ENCODE measurements at places on chromosomes 2 and 18.

DNA sequence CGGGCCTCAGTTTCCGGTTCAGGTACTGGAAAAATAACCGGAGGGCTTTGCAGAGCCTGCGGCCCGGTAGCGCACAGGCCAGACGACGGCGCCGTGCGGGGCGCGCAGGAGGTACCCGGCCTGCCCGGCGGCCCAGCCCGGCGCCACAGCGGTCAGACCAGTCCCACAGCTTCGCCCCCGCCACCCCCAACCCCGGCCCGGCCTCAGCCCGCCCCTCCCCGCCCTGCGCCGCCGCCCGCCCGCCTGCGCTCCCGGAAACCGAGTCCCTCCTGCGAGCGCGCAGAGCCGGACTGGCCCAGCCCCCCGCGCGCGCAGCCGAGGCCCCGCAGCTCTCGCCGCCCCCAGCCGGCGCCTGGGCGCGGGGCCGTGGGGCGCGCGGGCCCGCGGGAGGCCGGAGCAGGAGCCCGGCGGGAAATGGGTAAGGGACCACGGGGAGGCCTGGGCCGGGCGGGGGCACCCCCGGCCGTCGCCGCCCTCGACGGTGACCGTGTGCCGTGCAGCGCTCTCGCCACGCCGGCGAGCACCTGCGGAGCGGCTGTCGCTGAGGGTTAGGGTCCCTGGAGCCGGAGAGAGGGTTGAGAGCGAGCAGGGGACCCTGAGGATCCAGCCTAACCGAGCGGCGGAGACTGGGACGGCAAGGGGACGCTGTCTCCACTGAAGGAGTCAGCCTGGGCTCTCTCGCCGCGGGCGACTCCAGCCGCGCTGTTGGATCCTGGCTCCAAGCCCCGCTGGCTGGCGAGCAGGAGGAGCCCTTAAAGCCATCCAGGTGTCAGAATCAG, 16.5 kb upstream of the PSD4 start:
- DNase-seq, result no peak

DNA sequence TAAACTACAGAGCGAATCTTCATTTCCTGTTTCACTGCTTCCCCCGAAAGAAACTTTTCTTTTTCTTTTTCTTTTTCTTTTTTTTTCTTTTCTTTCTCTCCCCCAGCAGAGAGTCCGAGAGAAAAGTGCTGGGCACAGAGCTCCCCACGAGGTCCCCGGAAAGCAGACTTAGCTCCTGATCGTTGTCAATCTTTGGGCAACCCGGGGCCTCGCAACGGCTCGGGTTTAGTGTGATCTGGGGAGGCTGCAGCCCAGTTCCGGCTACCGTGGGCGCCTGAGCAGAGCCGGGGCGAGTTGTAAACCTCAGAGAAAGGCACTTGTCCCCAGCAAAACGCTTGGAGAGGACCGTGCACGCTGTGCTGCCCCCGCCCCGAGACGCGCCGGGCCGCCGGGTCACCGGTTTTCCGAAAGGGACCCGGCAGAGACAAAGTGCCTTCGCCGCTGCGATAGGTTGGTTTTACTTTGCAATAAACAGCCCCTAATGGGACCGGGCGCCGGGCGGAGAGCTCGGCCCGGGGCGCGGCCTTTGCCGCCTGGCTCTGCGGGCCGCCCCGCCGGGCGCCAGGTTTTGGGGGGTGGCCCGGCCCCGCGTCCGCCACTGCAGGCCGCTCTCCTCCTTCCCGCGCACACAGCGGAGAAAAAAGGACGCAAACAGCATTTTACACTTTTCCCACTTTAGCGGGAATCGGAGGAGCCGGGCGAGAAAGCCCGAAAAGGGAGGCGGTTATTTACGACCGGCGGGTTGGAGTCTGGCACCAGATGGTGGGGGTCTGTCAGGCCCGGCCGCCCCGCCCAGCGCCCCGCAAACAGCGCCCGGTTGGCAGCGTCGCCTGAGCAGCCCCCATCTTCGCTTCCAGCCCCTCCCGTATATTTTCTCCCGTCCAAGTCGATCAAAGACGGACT, 136.0 kb downstream of the INSIG2 start:
- no peak for DNase-seq

GRCh38 chr2:150351922-150352321, 135.5 kb downstream of the RND3 start:
- DNase-seq, result no peak

- DNase-seq, result peak; percentile 77
Observed at GRCh38 chr18:8706791-8707555, 1.6 kb downstream of the MTCL1 start.

GRCh38 chr2:231482806-231483391, 18.6 kb upstream of the NCL start:
- DNase-seq, result peak; percentile 42

DNA sequence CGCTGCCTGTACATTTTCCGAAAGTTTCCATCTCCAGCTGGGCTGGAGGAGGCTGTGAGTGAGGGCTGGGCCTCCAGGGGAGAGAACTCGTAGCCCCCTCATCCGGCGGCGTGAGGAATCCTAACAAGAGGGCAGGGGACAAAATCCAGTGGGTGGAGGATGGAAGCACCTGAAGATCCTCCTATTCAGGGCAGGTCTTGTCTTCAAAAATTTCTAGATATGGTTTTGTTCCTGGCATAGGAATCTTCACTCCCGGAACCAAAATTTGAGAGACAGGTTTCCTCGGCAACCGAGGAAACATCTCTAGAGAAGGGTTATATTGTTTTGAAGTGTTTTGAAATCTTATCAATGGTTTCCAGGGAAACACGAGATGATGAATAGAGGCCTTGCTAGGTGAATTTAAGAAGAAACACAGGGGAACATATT, 136.7 kb downstream of the SH3BP4 start:
- DNase-seq, result no peak

DNA sequence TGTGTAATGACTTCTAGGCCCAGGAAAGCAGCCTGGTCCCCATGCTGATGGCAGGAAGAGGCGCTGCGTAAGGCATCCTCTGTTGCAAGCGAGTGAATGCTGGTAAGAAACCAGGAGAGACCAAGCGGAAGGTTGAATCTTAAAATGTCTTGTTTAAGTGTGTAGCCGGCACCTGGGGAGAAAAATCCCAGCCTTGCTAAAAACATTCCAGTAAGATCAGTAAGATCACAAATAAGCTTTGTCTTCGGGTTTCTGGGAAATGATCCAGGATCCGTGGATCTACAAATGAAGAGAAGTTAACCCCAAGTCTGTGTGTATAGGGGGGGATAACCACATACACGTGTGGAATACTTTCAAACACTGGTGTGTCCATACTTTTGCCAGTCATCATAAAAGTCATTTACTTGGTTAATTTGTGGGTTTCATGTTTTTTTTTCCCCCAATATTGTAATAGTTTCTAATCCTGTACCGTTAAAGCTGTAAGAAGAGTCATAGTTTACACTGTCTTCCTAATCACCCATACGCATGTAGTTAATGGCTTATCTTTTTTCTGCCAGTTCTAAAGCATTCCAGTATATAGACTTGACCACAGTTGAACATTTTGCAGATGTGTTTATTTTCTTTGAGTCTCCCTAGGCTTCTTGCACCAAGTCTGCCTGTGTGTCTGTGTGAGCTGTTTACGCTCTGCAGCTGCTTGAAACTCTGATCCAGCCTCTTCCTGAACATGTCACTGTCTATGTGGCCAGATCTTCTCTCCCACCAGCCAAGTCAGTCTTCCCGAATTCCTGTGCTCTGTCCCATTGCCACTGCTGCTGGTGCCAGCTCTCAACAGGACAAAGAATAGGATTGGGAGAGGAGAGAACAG, 135.9 kb upstream of the ARL4C start:
- peak; percentile 81 for DNase-seq

Measured in HFFc6 (cell line).